ENCODE measurements at places on chromosomes 1 and 21.

GRCh38 chr1:8267307-8267706, 50.6 kb upstream of the SLC45A1 start:
- DNase-seq, result no peak

DNA sequence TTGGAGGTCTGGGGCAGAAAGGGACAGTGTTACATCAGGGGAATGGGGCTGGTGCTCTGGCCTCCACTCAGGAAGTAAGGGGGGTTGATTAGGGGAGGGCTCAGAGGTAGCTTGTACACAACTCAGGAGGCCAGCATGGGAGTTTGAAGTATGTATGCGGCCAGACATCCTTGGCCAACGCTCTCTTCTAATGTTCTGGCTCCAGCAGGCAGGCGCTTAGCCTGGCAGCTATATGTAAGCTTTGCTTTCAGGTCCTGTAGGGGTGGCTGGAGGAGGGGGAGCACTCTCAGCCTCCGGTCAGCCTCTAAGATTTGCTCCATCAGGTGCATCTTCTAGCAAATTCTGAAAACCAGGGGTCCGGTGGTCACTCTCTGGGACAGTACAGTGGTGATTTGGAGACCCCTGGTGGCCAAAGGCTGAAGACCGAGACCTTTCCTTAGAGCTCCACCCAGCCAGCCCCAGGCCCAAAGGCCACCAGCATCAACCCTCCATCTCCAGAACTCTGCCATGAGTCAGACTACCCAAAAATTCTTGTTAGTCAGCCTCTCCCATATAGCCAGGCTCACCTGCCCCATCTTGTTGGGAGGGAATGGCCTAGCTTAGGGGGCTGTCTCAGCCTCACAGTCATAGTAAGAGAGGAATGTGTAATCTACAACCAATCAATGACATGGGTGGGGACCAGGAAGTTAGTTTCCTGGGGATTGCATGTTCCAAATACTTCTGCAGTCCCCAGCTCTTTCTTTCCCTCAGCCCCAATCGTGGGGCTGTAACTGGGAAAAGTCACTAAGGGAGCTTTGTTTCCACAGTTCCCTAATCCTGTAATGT, 9.7 kb upstream of the COL8A2 start:
- DNase-seq, result peak; percentile 59

- no peak for DNase-seq
Observed at GRCh38 chr1:151807766-151808165, 2.5 kb upstream of the LINGO4 start.

DNA sequence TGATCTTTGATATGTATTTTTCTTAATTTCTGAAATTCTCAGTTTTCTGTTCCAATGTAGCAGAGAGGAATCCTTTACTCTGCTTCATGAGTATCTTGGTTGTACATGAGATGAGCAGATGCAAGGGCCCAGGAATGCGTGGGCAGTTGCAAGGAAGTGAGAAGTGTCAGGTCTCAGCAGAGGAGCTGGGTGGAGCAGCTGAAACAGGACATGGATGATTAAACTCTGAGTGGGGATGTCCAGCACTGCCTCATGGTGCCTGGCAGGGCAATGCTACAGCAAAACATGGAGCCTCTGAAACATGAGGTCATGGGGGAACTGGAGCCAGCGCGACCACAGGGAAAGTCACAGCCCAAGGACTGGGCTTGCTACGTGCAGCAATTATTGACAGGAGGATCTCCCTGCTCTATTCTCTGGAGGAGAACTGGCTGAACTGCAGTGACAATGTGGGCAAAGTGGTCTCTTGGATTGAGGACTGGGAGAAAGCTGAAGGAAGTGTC, 48.4 kb downstream of the COLGALT2 start:
- peak; percentile 15 for DNase-seq

GRCh38 chr21:42459082-42459460, 37.0 kb downstream of the RSPH1 start:
- DNase-seq, result no peak

DNA sequence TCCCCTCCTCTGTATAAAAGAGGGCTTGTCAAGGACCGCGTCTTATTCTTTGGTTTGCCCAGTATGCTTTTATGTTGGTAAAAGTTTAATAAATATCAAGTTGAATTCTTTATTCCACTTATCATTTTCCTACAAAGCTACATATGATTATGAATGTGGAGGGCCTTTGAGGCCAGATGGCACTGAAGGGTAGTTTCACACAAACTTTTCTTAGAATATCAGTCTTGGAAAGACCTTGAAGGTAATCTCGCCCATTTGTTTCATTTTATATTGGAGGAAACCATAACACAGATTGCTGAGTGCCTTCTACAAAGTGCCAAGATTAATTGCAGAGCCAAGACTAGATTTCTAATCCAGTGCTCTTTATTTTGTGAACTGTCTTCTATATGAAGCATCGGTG, 5.8 kb upstream of the FUBP1 start:
- DNase-seq, result no peak

DNA sequence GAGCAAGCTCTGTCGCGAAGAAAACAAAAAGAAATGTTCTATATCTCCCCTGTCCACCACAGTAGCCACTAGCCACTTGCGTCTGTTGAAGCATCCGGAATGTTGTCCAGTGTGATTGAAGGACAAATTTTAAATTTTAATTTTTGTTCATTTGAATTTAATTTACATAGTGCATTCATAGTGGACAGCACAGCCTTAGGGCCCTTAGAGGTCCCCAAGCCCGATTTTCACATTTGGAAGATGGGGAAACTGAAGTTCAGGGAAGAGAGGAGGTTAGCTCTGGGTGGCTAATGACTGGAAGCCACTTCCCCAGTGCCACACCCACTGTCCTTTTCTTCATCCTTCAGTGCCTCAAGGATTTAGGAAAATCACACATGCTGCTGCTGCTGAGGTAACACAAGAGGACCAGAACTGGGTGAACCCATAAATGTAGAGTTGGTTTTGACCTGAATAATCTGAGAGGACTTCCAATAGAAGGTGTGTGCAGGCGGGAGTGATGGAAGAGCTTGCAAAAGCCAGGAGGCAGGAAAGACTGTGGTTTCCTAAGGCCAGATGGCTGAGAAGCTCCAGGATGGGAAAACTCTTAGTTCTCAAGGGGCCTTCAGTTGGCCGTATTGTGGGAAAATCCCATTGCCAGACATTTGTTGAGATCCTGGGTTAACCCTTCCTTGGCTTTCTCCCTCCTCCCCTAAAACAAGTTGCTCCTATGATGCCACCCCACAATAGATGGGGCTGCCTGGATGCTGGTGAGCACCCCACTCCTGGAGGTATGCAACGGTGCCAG, 49.5 kb downstream of the TRIM11 start:
- no peak for DNase-seq

- no peak for DNase-seq
Observed at GRCh38 chr1:218848009-218848408, 325.7 kb upstream of the LYPLAL1 start.

GRCh38 chr1:174967845-174968705, 31.7 kb upstream of the CACYBP start:
- DNase-seq, result no peak

GRCh38 chr1:159943908-159944622, 1.3 kb downstream of the IGSF9 start:
- no peak for DNase-seq

GRCh38 chr21:44450402-44450801, 4.9 kb upstream of the LRRC3 start:
- no peak for DNase-seq

DNA sequence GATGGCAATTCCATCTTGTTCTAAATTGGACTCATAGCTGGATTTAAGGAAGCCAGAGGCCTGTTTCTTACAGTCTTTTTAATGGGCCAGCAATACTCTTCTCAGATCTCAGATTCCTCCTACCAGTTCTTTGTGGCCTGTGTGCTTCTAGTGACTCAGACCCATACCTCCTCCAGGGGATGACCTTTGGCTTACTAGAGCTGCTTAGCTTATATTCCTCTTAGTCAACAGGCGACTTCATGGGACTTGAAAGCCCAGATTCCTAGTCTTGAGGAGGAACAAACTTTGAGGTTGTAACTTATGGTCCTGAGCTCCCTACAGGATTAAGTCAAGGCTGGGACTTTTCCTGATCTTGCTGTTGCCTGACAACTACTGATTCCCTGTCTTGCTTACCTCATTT, 12.4 kb upstream of the PAPPA2 start:
- no peak for DNase-seq

- no peak for DNase-seq
Observed at GRCh38 chr1:87937831-87938395, 609.2 kb downstream of the LMO4 start.

DNA sequence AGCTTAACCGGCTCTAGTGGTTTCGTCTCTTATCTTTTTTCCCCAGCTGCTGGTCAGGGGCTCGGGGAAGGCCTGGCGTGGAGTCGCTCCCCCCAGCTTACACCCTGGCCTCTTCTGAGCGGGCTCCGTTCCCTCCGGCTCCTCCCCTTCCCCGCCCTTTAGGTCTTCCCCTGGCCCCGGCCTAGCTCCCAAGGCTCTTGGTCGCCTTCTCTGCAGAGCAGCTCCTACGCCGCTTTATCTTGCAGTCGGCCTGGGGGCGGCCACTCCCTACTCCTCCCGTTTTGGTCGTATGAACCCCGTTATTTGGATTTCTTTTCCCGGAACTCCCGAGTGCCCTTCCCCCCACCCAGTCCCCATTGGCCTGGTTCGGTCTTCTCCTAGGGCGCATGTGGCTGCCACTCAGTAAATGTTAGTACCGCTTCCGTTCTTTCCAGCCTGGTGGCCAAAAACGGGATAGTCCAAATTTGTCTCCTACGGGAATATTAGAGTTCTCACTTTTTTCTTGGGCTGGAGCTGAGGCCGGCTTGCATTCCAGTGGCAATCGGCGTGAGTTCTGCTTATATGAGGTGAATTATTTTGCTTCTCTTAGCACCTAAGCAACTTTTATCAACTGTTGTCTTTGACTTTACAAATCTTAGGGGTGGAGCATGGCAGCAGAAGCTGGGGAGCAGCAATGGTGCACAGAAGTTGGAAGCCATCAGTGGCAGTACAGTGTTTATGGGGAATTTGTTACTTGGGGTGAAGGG, 467 bp downstream of the THRAP3 start:
- no peak for DNase-seq

- DNase-seq, result no peak
Observed at GRCh38 chr1:154605534-154605933, 2.5 kb downstream of the ADAR start.

GRCh38 chr1:200850554-200850953, 22.2 kb upstream of the GPR25 start:
- DNase-seq, result no peak

DNA sequence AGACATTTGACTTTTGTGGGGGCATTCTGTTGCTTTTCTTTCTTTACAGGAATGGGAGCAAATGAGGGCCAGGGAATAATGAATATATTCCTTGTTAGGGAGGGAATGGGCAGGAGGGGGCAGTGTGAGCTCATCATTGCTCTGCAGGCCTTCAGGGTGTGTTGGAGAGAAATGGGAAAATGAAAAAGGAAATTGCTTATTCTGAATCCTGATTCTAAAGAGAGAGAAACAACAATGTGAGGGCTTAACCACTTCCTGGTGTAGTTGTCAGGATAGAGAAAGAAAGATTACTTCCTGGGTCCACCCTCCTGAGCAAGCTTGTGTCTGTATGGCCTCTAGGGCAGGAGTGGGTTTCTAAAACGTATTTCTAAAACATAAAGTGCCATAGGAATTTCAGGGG, 28.3 kb downstream of the VANGL2 start:
- peak; percentile 68 for DNase-seq

GRCh38 chr1:45465277-45465676, 25.7 kb downstream of the TESK2 start:
- no peak for DNase-seq

DNA sequence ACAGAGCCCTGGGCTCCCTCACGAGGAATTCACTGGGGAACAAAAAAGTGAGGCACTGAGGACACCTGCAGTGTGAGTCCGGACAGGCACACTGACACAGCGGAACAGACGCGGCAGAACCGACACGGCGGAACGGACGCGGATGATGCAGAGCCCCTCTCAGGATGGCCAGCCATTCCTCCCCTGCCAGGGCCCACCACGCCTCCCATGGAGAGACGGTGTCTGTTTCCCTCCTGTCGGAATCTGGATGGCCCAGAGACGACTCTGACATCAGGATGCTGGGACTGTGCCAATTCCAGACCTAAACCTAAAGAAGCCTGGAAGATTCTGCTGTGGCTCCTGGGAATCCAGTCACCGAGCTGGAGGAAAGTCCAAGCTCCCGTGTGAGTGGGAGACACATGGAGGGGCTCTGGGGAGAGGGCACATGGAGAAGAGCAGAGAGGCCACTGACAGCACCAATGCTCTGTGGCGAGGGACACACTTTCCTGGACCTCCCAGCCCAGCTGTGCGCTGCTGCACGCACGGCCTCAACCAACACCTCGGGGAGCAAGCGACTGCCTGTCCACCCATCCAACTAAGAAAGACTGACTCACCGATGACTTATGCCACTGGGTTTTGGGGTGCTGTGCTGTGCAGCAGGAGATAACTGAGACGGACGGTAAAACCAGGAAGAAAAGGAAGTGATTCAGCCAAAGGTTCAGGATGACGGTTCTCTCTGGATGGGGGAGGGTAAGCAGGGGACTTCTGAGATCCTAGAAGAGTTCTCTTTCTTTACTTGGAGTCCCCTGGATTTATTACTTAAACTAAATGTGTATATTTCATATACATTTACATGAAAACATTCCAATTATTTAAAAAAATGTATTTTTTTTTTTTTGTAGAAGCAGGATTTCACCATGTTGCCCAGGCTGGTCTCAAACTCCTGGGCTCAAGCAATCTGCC, 23.3 kb downstream of the ZBTB17 start:
- peak; percentile 90 for DNase-seq

DNA sequence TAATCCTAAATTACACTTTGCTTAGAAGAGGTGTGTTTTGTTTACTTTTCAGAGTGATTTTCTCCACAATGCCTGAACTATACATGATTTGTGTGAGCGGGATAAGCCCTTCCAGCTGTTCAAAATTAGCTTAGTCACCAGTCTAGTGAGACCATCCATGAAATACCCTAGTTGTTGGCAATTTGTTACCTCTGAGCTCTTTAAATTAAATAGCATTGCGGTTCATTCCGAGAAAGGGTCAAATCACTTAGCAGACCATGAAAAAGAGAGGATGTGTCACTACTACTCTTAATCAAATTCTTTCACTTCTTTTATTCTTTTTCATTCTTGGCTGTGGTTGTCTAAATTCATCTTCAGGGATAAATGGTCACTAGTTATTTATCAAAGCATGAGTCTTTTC, 11.9 kb upstream of the VAV3 start:
- no peak for DNase-seq

DNA sequence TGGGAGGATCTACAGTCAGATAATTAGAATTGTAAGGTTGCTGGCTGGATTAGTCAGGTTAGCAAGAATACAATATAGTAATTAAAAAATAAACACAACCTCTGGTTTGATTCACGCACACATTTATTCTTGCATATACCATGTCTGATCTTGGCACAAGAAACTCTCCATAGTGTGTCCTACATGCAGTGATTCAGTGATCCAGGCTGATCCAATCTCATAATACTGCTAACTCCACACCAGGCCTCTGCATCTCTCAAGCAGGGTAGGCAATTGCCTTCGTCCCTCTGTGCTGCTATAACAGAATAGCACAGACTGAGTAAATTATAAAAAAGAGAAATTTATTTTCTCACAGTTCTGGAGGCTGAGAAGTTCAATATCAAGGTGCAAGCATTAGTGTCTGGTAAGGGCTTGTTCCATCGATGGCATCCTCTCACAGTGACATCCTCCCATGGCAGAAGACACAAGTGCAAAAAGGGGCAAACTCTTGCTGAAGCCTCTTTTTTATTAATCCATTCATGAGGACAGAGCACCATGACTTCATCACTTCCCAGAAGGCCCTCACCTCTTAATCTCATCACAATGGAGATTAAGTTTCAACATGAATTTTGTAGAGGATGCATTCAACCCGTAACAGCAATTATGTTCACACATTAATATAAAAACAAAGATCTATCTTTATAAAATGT, 741.0 kb upstream of the NCAM2 start:
- DNase-seq, result no peak
